ENCODE measurements at places on chromosomes 4 and X. TPM values are rescaled to one million over a fixed set of nuclear protein-coding genes. Genes with fewer than 3 reads are reported as not detected.

MAGEC3 gene
- total RNA-seq = not detected

PAGE5 gene
- not detected for total RNA-seq

NXF2 gene
- not detected for total RNA-seq

MAGEB17 gene
- not detected for total RNA-seq

CDK16 gene
- total RNA-seq = 66.3 TPM

MAGEA9B gene
- total RNA-seq = not detected

PRR27 gene
- total RNA-seq = not detected

CXorf65 gene
- total RNA-seq = 17.9 TPM

MFAP3L gene
- 0.12 TPM for total RNA-seq

HAND2 gene
- not detected for total RNA-seq

IL2 gene
- 976 TPM for total RNA-seq

FGFBP2 gene
- 2.0 TPM for total RNA-seq

TEX13D gene
- total RNA-seq = not detected

IL3RA gene
- 3.4 TPM for total RNA-seq

AMOT gene
- total RNA-seq = 2.5 TPM

TRPC5OS gene
- total RNA-seq = not detected

SLC26A1 gene
- total RNA-seq = 0.26 TPM

CRLF2 gene
- 0.95 TPM for total RNA-seq

ASB12 gene
- not detected for total RNA-seq

COX18 gene
- 21.2 TPM for total RNA-seq

AMER1 gene
- 6.5 TPM for total RNA-seq

CLGN gene
- not detected for total RNA-seq

OPRPN gene
- not detected for total RNA-seq

CXCL3 gene
- total RNA-seq = not detected

LAMP2 gene
- 44.3 TPM for total RNA-seq

FDCSP gene
- total RNA-seq = not detected

FAM120C gene
- total RNA-seq = 10.8 TPM

WAS gene
- total RNA-seq = 99.0 TPM

SOWAHB gene
- total RNA-seq = not detected

SPRY1 gene
- 60.2 TPM for total RNA-seq

ANOS1 gene
- total RNA-seq = not detected

REPS2 gene
- not detected for total RNA-seq

RHOXF1 gene
- total RNA-seq = not detected

TMEM31 gene
- total RNA-seq = not detected

MAGEA2 gene
- not detected for total RNA-seq

CXorf49B gene
- total RNA-seq = not detected

CCKAR gene
- not detected for total RNA-seq

ODAPH gene
- total RNA-seq = 0.43 TPM

MEPE gene
- total RNA-seq = not detected

LNX1 gene
- total RNA-seq = not detected

CLDN34 gene
- not detected for total RNA-seq

GAGE13 gene
- not detected for total RNA-seq

ARR3 gene
- total RNA-seq = not detected

COQ2 gene
- total RNA-seq = 20.5 TPM

CTAG1A gene
- total RNA-seq = not detected

ATP11C gene
- 20.0 TPM for total RNA-seq

FAAH2 gene
- total RNA-seq = 4.0 TPM

PPP1R2C gene
- total RNA-seq = not detected

GAB3 gene
- total RNA-seq = 3.6 TPM

MGARP gene
- 0.21 TPM for total RNA-seq

CORIN gene
- not detected for total RNA-seq

All from activated CD4-positive, alpha-beta T cell treated with anti-CD3 and anti-CD28 coated beads, Interleukin-2, amount 10 ng/mL, durations not matched to agents 24 days and 14 days (primary cell).